ENCODE measurements at places on chromosomes 1 and 21. TPM values are rescaled to one million over a fixed set of nuclear protein-coding genes. Genes with fewer than 3 reads are reported as not detected.

GRCh38 chr1:155974208-155975115 lies 3.9 kb downstream of the ARHGEF2 start:
- DNase-seq: no peak

GRCh38 chr1:46494910-46495309 lies 5.3 kb downstream of the DMBX1 start:
- DNase-seq: no peak

GRCh38 chr1:153122831-153123421 lies 9.6 kb upstream of the SPRR2F start:
- no peak for DNase-seq

DNA sequence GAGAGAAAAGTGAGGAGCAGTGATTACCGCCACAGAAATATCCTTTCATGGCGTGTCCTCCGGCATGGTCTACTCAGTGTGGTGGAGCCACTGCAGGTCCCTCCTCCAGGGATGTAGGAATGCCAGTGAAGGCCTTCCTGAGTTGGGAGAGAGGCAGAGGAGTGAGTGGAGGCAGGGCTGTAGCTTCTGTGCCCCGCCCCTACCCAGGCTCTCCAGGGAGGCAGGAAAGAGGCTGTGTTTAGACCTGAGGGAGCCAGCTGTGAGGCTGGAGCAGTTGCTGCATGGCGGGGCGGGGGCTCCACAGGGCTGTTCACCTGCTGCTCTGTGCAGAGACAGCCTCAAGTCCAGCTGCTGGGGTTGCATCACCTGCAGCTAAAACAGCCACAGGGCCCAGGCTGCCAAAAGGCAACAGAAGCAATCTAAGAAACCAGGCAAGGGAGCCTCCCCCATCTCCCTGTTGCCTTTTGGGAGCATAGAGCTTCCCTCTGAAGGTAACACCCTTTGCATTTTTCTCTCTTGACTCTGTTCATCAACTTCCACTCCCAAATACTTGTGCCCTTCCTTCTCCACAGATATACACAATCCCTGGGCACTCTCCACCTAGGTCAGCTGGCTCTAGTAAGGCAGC lies 801 bp upstream of the ANXA9 start:
- DNase-seq: no peak

The SPATA6 gene
- total RNA-seq: 6.2 TPM

The CHRNB2 gene
- not detected for total RNA-seq
